ENCODE measurements at places on chromosomes 2 and 18.

DNA sequence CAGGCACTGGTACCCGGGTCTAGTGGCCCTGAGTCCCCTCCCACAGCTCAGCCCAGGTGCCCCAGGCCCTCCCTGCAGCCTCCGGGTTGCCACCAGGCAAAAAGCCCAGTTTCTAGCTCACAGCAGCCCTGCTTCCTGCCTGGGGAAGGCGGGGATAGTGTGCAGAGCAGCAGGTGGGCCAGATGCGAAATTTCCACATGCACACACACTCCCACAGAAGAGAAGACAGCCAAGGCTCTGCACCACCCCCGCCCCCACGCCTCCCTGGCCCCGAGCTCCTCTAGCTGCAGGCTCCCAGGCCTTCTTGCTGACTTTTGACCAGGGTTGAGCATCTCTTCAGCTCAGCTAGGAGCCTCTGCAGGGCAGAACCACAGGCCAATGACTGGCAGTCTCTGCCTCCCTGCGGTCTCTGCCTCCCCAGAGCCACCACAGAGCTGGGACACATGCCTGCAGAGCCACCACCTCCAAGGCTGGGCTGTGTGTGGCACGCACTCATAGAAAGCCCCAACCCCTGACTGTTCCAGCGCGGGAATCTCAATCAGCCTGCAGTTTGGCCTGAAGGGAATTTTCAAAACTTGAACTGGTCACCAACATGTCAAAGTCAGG, 7.2 kb downstream of the SLC66A2 start:
- no peak for DNase-seq

DNA sequence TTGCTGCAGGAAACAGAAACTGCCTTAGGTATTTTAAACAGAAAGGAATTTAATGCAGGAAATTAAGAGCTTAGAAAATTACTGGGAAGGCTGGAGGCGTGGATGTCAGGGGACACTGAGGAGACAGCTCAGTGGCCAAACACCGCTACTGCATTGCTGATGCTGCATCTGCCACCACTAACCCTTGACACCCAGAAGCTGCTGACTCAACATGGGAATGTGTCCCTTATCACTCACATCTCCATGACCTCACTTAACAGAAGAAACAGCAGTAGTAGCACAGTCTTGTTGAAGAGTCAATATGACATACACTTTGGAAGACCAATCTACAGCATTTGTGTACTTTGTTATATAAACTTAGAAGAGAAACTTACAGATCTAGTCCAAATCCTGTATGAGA, 906.1 kb downstream of the SLC4A3 start:
- no peak for DNase-seq

DNA sequence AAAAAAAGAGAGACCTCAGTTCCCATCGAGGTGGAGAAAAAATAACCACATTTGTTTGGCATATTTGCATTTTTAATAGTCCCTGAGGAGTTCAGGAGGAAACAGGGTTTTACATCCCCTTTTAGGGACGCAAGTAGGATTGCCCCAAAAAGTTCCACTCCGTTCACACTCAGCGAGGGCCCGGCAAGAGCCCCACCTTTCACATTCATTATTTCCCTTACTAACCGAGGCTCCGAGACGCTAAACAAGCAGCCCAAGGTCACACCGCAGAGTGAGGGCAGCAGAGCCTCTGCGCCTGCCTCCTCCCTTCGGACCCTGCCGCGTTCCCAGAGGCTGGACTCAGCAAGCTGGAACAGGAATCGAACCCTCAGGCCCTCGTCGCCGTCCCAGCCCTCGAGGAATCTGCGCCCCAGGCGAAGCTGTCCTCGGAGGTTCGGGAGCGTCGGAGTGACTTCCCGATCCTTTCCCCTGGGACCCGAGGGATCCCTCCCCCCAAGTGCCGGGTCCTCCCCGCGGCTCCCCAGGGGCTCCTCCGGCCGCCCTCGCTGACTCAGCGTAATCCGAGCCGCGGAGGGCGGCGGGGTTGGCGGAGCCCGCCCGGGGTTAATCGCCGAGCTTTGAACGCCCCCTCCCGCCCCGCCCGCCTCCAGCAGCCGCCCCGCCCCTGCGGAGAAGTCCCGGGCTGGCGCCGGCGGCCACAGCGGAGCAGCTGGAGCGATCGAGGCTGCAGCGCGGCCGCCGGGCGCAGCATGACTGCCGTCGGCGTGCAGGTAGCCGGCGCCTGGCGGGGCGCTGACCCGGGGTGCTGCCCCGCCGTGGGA, at the start of gene TMEM37:
Gene TMEM37 (plus strand): TSS at position 700 of the 821 bp plus-strand sequence. CDS start 50 bp downstream, at position 750.
- DNase-seq, result peak; percentile 89

DNA sequence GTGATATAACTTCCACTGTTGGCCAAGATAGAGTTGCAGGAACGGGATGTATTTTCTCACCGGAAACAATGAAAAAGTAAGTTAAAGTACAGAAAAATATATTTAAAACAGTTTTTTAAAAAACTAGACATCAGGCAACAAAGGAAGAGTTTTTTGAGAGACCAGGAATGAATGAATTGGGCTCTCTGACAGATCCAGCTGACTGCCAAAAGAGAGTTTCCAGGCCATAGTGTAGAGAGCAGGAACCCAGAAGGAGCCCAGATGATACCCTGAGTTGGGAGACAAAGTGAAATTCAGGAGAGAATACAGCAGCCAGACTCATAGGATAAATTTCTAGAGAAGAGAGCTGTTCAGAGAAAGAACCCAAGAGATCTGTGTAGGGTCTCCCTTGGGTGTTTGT, 362.6 kb upstream of the SMIM21 start:
- DNase-seq, result no peak

- DNase-seq, result no peak
Measured at GRCh38 chr2:161857920-161858319, 216.1 kb downstream of the DPP4 start.

DNA sequence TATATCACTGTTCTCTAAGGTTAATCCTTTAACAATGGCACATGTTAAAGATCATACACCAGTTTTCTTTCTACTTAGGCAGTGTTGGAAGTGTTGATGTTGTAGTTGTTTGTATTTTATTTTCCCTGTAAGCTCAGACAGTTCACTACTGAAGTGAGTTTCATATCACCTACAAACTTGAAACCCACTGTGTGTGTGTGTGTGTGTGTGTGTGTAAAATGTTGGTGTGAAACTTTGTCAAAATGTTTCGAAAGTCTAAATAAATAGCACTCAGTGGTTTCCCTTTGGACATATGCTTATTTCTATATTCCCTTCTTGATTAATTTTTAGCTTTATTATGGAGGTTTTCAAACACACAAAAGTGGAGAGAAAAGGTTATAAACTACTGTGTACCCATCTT, 79.8 kb upstream of the CAVIN2 start:
- DNase-seq, result no peak

- no peak for DNase-seq
Measured at GRCh38 chr2:238479847-238480246, 53.1 kb downstream of the ASB1 start.

DNA sequence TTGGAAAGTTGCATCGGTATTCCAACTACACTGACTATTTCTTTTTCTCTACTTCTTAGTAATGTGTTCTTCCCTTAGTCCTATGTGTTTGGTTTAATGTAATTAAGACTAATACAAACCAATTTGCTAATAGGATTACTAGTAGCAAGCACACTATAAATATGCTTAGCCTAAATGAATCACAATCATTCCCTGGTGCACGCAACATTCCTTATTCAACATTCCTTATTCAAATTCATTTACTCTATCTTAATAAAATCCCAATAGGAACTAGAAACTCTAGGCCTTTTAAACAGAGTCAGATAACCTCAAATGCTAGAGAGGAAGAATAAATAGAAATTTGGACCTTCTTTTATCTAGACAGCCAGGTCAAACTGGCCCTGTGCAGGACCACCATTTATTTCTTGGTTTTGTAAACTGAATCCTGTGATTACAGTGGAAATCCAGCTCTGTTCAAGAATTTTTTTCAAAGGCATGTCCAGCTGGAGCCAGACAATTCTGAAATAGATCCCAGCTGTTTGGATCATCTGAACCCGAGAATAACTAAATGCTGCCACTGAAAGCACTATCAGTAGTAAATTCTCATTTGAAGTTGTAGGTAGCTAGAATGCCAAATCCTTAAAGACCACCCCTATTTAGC, 103.1 kb downstream of the PPP1R1C start:
- DNase-seq, result peak; percentile 79

DNA sequence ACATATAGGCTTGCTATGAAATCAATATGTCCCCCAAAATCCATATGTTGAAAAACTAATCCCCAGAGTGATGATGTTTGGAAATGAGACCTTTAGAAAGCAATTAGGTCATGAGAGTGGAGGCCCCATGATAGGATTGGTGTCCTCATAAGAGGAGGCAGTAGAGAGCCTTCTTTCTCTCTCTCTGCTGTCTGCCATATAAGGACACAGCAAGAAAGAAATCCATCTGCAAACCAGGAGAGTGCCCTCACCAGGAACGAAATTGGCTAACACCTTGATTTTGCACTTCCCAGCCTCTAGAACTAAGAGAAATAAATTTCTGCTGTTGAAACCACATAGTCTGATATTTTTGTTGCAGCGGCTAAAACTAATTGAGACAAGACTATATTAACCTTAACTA, 89.5 kb downstream of the NBAS start:
- DNase-seq, result no peak

DNA sequence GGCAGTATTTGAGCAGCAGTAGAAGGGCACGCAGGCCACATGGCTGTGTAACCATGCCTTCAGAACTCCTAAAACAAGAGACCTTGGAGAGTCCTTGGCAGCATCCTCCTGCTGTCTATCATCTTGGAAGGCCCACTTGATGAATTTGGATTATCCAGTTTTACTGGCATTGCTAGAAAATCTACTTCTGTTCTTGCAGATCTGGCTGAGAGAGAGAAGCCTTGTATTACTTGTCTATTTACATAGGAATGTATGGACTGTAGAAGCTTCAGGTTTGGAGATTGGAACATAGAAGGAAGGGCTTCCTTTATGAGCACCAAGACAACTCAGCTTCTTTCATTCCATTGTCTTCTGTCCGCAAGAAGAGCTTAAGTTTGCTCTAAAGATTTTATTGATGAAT, 16.1 kb upstream of the GPBAR1 start:
- no peak for DNase-seq

- no peak for DNase-seq
Measured at GRCh38 chr18:7607540-7608173, 40.5 kb downstream of the PTPRM start.

DNA sequence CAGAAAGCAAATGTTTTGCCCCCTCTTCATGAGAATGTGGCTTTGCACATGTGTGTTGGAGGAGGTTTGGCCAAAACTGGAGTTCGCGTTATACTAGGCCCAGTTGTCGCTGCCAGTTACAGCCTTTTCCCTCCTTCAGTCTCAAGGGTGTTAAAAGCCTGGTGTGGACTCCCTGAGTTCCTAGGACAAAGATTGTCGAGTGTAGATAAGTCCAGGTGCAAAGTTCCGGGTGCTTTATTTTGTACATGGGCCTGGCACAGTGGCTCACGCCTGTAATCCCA, 542 bp upstream of the RNF103 start:
- no peak for DNase-seq

DNA sequence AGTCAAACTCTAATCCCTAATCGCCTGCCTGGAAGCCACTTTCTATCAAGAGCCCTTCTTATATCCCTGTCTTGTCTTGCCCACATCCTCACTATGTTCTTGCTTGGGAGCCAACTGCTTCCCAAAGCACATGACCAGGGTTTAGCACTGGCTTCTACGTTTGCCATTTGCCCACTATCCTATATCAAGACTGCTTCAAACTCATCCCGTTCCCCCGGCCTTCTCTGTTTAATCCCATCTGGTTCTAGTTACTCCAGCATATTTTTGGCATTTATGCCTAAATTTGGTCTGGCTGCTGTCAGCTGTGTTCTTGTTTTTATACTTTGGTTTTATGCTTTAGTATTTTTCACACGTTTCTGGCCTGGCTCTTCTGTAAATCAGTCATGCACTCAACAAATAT, 40.2 kb downstream of the POLR1A start:
- no peak for DNase-seq

GRCh38 chr2:218000136-218000535, 2.7 kb downstream of the TNS1 start:
- peak; percentile 62 for DNase-seq

DNA sequence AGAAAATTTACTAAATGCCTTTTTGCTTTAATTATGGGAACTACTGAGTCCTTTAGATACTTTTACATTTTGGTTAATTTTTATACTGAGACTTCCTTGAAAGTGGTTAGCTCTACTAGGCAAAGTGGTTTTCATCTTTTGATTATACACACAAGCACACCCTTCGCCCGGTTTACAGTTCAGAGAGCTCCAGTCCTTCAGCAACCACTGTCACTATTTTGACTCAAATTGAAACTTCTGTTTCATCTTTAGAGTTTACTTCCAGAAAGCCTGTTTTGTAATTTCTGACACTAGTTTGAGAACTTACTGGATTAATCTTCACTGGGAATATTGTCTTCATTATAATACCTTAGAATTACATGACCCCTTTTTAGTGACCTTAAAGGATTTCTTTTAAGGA, 140.3 kb upstream of the FOSL2 start:
- no peak for DNase-seq

GRCh38 chr2:3041841-3042600, 335.6 kb downstream of the EIPR1 start:
- DNase-seq, result no peak

DNA sequence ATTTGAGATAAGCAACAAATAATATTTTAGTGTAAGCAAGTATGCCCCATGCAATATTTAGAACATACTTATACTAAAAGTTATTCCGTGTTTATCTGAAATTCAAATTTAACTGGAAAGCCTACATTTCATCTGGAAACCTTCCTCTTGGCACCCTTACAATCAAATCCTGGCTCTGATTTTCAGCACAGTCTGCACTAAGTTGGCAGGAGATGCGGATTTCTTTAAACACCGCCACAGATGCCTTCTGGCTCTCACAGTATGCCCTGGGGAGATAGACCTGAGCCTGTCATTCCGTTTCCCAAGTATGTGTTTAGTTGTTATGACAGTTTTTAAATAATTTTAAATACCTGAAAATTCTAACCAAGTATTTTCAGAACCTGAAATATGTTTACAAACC, 7.3 kb upstream of the MLPH start:
- DNase-seq, result peak; percentile 79

DNA sequence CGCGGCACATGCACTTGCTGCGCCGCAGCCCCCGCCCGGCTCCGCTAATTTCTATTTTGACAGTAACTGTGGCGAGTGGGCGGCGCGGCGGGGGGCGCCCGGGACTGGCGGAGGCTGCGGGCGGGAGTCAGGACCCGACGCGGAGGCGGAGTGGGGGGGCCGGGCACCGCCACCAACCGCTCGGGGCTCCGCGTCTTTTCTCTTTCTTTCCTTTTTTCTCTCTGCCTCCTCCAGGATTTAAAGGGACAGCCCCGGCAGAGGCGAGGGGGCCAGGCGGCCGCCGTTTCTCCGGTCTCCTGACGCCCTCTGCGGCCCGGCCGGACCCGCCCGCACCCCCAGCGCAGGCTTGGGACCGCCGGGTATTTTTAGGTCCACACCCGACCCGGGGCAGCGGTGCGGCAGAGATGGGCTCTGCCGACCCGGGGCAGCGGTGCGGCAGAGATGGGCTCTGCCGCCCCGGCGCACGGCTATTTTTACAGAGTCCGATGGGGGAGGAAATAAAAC, 460 bp upstream of the ZBTB7C start:
- DNase-seq, result peak; percentile 35

Measured in lung (tissue), 17 donors.